ENCODE measurements at places on chromosomes 2 and 18.

DNA sequence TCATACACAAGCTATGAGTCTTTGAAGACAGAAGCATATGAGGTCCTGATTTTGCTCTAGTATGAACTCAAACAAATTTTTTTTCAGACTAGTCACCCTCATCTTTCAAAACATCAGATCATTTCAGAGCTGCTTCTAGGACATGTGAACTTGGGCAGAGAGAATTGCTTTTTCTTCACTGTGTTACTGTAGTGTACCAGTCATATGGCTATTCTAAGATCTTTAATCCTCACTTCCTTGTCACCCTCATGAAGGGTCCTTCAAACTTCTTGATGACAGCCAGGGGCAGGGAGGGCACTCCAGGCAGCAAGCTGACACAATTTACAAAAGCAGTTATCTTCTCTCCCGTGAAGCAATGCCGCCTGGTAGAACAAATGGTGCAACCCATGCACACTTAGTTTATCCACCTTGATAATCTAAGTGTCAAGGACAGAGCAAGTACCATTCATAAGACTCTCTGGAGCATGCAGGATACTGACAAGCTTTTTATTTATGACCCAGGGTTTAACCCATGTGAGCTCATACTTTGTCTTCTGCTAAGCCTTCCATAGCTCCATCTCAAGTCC, 200.6 kb downstream of the DPP10 start:
- DNase-seq: no peak

GRCh38 chr2:107777974-107778373, 48.7 kb upstream of the RGPD4 start:
- no peak for DNase-seq

DNA sequence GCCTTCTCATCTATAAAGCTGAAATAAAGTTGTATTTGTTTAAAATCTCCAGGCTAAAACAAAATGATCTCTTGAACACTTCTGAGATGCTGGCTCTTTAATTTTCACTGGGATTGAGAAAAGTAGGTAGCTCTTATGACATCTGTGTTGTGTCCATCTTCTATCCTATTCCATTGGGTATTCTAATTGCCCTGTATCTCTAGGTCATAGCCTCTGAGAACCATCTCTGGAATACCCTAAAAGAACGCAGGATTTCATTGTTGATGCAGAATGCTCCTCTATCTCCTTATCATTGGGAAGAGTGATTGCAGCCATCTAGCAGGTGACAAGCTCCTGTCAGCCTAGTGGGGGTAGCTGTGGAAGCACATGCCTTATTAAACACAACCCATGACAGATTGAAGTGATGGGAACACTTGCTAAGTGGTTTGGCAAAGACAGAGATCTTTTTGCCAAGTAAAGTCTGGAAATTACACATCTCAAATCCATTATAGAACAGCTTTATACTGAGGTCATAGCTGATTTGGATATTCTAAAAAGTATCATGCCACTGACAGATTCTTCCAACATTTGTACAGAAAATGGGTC, 178.2 kb downstream of the TDRD15 start:
- no peak for DNase-seq

GRCh38 chr2:176709991-176710390, 440.7 kb downstream of the MTX2 start:
- no peak for DNase-seq

DNA sequence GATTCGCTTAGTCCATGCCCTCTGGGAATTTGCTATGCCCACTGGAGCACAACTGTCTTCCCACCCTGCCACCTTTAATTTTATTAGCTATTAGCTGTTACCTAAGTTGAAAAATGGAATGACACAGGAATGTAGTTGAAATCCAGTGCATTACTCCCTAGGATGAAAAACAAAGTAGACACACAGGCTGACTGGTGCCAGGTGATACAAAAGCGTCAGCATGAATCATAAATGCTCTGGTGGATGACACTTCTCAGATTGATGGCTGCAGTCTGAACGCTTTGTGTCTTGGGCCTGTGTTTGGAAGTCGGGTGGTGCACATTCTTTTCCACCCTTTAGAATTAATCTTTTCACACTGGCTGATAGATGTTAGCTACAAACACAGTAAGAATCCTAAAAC, 802.0 kb downstream of the DCC start:
- DNase-seq: no peak

DNA sequence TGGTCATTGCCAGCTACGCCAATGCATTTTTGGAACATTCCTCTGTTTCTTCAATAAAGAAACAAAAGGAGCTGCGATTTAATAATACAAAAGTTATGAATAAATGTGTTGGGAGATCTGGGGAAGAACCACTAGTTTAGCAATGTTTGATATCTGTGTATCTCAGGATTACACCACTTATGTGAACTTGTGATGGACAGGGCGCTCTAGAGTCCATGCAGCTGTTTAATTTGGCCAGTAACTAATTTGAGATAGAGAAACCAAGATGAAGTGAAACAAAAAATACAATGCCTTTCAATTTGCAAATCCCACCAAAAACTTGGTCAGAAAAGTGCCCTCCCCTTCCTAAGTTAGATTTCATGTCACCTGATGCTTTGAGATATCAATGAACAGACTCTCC, 6.8 kb upstream of the DCDC2C start:
- DNase-seq: no peak

- DNase-seq: peak; percentile 26
These were observed 13.0 kb upstream of the ARHGAP25 start for GRCh38 chr2:68721482-68722101.

DNA sequence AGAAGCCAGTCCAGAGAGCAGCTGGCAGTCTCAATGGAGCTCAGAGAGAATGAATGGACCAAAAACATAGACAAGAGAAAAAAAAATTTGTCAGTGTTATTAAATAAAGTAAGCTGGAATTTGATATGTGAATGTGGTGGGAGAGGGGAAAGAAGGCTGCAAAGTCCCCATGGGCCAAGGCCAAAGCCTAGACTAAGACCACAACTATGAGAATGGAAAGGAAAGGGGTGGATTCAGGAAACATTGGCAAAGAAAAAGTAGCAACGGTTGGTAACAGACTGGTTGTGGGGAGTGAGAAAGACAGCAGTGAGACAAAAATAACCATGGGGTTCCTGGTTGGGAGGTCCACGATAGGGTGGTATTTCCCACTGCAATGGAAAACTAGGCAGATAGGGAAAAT, 47.0 kb downstream of the ZEB2 start:
- DNase-seq: no peak

- no peak for DNase-seq
These were observed 61.0 kb upstream of the SLC25A52 start for GRCh38 chr18:31821545-31822171.

DNA sequence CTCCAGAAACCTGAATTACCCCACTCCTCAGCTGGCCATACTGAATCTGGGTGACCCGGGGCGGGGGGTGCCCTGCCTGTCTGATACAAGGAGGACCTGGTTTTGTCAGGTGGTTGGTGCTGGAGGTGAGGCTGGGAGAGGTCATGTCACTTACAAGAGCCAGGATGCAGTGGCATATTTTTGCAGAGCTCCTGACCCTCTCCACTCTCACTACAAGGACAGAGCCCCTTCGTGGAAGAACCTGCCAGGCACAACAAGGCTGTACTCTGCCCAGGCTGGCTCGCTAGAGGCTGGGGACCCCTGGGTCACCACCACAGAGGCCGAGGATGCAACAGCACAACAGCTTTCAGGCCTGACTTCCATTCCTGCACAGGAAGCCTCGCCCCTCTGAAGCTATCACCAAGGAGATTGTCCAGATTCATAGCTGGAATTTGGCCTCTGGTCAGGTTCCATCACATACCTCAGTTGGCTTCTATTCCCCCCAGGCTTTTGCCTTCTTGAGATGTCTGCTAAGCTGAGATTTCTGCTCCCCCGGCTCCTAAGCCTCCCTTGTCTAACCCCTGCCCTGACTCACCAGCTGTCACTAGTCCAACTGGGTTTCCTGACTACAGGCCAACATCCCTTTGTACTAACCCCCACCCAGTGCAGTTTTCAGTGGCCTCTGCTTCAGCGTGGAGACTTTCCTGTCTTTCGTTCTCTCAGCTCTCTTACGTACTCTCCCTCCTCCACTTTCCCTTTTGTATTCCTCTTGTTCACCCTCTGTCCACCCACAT, 132.5 kb upstream of the EPAS1 start:
- DNase-seq: peak; percentile 99

DNA sequence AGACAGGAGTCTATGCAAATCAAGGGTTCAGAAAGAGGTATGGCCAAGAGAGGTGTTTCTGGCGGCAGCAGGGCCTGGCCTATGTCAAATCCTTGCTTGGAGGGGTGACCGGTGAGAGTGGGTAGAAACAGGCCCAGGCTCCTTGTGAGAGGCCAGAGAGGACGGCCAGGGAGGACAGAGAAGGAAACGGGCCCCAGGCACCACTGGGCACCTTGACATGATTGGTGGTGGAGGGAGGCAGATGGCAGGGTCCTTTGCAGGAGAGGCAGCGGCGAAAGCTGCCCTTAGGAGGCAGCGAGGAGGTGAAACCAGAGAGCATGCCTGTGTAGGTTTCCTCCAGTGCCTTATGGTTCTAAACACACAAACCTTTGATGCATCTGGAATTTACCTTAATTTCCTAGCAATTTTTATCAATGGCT, 6.2 kb downstream of the RAMP1 start:
- DNase-seq: peak; percentile 43

DNA sequence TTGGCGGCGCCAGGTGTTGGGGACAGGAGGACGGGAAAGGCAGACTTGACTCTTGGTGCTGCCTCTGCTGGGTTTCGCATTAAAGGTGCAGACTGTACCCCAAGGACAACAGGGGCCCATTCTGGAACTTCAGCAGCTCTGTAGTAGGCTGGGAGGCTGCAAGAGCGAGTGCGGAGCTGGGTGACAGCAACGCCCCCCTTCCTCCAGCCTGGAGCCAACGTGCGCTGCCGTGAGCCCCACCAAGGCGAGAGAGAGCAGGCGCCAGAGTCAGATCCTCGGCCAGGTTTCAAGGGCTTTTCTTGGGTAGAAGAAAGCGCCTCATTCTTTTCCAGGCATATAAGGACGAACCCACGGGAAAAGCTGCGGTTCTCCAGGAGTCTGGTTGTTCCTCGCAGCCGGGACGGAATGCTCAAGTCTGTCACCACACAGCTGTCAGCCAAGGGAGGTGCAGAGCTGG, 1.9 kb downstream of the DOK6 start:
- no peak for DNase-seq

DNA sequence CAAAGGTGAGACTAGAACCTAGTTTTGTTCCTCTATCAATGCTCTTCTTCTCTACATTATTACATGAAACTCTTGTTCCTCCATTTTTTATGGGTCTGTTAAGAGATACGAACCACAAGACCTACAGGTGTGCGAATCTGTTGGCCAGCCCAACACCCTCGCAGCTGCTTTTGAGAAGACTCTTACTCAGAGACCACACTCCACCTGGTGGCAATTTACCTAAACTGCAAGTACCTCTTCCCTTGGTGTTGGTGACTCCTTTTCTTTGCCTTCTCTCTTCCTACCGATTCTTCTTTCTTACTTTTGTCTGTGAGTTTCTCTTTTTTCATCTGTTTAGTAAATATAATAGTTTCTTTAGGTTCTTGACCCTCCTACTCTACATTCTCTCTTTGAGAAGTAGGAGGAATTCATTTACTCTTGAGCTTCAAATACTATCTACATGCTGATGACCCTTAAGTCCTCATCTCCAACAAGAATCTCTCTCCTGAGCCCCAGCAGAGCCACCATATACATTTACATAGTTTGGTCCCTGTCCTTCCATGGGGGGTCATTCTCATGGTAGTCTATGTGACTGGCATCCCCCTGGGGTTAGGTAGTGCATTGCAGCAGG, 81.8 kb upstream of the GAREM1 start:
- peak; percentile 43 for DNase-seq

GRCh38 chr2:17282245-17282644, 236.0 kb downstream of the RAD51AP2 start:
- no peak for DNase-seq

GRCh38 chr2:195500879-195501278, 156.1 kb upstream of the SLC39A10 start:
- DNase-seq: no peak

DNA sequence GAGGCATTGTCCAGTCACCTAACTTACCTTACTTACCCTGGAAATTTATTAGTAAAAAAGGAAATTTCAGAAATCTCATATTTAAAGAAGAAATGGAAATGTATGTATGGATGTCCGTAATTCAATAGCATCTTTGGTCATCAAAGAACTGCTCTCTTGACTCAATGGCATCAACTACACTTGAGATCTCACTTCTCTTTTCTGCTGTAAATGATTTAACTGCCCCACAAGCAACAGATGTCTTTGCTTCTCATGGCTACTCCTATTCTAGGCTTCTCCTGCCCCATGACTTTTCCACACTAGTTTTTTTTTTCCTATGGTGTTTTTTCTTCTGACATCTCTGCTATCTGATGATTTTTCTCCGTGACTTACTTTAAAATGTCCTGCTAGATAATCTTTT, 34.0 kb upstream of the ERMN start:
- no peak for DNase-seq

Measured in M059J (cell line).